ENCODE measurements at places on chromosomes 7 and 10.

DNA sequence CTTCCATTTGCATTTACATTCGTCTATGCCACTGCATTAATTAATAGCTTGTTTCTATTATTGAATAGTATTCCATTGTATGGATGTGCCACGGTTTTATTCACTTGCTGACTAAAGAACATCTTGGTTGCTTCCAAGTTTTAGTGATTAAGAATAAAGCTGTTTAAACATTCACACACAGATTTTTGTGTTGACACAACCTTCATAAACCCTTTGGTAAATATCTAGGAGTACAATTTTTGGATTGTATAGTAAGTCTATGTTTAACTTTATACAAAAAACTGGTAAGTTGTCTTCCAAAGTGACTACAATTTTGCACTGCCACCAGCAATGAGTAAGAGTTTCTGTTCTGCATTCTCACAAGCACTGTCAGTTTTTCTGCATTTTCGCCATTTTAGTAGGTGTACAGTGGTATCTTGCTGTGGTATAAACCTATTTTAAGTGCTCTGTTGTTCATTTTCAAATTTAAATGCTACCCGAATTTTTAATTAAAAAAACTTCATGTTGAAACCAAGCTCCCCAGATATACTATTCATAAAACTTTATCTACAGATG, 121.4 kb downstream of the RNF133 start:
- DNase-seq = no peak

GRCh38 chr7:36045830-36046341, 107.2 kb upstream of the EEPD1 start:
- DNase-seq = no peak

DNA sequence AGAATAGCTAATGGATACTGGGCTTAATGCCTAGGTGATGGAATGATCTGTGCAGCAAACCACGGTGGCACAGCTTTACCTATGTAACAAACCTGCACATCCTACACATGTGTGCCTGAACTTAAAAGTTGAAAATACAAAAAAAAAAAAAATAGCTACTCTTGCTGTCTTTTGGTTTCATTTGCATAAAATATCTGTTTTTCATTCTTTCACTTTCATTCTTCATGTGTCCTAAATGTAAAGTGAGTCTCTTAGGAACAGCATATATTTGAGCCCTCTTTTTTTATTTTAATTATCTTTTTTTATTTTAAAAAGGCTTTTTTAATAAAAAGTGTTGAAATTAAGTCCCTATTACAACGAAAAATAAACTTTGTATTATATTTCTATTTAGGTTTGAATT, 836.1 kb upstream of the KCND2 start:
- no peak for DNase-seq

DNA sequence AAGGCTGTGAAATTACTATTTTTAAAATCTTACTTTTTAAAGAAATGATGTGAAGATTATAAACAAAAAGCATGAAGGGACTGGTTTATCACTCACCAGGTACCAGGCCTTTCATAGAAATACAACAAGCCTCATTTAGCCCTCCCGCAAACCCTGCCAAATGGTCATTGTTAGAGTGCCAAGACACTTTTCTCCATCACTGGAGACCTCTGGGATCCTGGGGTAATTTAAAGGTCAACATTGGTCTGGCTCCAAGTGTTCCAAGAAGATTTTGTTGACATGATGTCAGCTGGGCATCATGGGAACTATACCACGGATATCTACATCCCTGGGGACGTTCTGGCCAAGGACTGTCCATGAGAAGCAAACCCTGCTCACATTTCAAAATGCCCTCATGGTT, 138.0 kb upstream of the FRMD4A start:
- DNase-seq = no peak

DNA sequence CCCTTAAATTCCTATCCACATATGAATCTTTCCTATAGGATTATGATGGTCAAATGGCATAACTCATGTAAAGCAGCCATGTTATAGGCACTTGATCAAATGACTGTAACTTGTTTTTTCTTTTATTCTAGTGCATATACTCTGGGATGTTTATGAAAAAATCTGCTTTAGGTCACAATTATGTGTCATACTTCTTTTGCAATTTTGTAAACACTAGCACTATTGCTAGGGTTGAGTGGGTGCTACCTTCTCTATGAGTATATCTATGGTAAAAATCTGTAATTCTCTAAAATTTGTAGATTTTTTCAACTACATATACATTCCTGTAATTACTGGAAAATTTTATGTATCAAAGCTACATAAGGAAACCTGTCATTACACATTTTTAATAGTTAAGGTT, 50.0 kb downstream of the HGF start:
- no peak for DNase-seq

DNA sequence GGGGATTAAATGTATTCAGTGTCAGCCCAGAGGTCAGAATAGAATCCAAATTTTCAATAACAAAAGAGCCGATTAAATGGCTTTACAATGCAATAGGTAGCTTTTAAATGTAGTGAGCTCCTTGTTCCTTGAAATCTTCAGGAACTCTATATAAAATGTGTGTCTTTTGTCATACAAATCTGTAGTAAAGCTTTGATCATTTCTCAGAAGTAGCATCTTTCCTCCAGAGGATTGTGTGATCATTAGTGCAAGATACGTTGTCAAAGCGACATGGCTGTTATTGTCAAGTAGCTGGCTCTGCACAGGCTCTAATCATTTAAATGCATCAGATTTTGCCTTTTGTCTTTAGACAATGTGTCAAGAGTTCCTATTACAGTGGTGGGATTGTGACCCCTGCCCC, 116.1 kb upstream of the NAMPT start:
- no peak for DNase-seq

DNA sequence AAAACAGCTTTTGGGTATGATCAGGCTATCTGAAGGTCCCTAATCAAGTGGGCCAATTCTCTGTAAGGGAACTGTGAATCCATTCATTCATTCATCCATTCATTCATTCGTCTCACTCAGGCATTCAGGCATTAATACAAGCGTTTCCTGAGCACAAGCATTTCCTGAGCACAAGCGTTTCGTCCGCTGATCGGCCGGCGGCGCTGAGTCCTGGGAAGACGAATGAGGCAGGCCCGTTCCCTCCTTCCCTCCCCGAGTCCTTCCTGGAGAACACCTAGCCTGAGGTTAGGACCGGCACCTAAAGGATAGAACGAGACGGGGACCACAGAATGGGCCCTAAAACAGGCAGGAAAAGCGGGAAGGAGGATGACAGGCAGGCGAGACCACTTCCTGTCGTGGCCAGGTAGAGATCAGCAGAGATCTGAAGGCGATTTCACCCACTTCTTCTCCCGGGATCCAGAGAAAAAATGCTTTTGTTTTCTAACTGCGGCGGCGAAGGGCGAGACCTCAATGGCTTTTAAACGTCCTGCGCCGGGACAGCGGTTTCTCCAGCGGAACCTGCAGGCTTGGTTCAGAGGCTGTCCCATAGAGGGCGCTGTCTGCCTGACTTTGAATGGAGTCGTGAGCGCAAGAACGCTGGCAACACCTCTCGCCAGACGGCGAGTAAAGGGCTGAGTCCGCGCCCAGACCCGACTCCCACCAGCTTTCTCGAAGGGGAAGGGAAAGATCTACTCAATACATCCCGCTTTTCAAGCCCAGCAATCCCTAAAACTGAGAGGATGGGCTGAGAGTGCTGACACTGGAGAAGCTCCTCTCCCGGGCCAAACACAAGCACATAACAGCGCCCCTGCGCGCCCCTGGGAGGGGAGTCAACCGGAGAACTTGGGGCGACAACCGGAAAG, 2.9 kb upstream of the HMX3 start:
- no peak for DNase-seq

GRCh38 chr10:55369670-55370420, 568.8 kb upstream of the PCDH15 start:
- DNase-seq = no peak

DNA sequence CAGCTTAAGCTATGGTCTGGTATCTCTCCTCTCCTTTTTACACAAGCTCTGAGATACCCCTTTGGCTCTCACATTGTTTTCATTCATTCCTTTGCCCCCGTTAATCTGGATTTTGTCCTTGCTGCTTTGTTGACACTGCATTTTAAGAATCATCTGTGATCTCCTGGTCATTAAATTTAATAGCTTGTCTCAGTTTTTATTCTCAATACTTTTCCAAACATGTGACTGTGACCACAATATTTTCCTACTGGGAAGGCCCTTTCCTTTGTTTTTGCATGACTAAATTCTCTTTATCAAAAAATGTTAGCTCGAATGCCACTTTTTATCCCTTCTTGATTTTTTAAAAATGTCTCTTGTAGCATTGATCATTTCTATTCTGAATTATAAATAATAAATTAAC, 171.2 kb downstream of the SUGCT start:
- no peak for DNase-seq

- no peak for DNase-seq
Measured at GRCh38 chr7:117347480-117347879, 24.6 kb upstream of the WNT2 start.

- peak; percentile 8 for DNase-seq
Measured at GRCh38 chr7:139661043-139661440, 116.8 kb downstream of the HIPK2 start.

DNA sequence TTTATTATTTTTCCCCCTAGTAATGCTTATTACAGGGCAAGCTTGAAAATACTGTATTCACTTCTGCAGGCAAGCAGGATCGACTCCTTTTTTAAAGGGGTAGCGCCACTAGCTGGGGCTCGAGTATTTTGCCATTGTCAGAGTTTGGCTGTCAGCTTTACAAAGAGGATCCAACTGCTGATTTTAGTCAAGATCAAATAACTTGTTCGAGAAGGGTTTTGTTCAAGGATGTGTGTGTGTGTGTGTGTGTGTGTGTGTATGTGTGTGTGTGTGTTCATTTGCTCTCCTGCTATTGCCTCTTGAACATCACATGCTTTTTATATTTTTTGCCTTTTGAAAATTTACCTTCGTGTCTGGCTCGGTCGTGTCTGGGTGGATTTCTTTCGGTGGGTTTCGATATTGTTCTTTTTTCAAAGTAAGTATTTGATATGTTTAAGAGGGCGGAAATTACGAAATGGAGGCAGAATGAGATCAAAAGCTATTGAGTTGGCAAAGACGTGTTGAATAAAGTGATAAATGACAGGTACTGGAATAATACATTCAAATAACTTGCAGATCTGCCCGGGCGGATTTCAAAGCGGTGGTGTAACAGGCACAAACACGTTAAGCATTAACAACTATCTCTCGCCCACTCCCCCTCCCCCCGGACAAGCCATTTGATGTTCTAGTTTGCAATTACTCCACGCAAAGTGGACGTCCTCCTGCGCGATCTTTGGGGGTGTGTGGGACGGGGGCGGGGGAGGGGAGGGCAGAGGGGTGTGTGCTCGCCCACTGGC, 1.1 kb downstream of the ARID5B start:
- DNase-seq = no peak

- DNase-seq = no peak
Measured at GRCh38 chr7:88689821-88690220, 69.7 kb upstream of the ZNF804B start.

DNA sequence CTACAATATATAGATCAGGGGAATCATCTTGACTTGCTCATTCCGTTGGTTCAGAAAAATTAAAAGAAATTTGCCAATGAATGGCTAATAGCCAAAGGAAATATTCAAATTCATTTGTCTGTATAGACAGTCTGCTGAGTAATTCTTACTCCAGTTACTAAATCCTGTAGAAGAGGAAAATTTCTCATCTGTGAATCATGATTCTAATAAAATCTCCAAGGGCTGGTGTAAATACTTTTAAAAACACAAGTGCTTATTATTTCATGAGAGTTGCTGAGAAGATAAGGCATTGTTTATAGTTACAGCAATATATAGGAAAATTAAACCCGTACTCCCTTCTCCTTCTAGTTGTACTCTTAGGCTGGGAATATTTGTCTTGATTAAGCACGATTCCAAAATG, 53.0 kb downstream of the WNT2 start:
- DNase-seq = no peak

DNA sequence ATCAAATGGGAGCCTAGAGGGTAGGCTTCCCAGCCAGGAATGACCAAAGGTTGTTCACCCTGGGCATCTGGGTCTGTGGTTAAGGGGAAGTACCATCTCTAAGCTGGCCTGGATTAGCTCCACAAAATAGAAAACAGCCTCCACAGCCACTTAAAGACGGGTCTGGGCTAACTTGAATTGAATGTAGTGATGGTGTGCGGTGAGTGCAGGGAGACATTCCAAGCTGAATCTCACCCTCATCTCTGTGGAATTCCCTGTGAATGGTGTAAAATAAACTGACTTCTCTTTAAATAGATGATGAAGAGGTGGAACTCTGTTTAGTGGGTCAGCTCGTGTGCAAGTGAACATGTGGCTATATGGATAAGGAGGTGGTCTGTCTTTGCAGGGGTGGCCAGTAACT, 251.0 kb downstream of the DYNC1I1 start:
- DNase-seq = no peak

DNA sequence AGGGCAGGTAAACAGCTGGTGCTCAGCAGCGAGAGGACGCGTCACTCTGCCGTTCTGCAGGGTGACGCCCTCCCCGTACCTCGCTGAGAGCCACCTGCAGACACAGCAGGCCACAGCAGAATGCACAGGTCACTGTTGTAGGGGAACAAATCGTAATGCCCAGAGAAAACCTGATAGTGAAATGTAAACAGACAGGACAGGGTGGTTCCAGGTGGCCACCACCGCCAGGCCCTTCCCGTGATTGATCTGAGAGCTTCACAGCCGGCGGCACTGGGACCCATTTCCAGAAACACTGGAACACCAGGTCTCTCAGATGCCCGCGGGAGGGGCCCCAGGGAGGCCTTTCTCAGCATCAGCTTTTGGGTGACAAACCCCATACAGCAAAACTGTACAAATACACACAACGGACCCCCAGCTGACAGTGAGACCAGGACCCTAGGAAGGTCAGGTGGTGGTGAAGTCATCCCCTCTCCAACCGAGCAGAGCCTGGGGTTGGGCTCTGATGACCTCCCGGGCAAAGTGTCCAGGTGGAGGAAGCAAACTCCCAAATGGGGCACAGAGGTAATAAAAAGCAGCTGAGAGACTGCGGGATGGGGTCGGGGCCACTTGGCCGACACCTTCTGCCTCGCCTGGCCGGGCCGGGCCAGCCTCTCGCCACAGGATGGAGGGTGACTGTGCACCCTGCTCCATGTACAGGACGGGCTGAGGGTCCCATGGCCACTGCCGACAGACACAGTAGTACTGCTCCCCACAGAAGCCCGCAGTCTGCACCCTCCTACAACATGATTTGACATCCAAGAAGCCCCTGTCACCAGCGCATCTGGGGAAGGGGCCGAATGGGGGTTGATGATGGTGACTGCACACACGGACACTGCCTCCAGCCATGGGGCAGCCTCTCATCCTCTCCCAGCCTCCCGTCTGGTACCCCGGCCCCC, 4.6 kb downstream of the BHLHA15 start:
- no peak for DNase-seq
